ENCODE measurements at places on chromosomes 13 and 19.

- DNase-seq: no peak
These were observed 972.0 kb upstream of the PCDH20 start for GRCh38 chr13:62387647-62388046.

- DNase-seq: no peak
These were observed 1.1 kb upstream of the ZNF763 start for GRCh38 chr19:11963566-11964355.

- DNase-seq: peak; percentile 86
These were observed at the start of gene HSH2D for GRCh38 chr19:16143399-16144215. Gene HSH2D, plus strand, starts transcription at chr19:16143685. Its CDS starts 5,066 bp downstream, at chr19:16148751.

GRCh38 chr13:75352641-75353327 is 129.2 kb downstream of the TBC1D4 start:
- DNase-seq: no peak

DNA sequence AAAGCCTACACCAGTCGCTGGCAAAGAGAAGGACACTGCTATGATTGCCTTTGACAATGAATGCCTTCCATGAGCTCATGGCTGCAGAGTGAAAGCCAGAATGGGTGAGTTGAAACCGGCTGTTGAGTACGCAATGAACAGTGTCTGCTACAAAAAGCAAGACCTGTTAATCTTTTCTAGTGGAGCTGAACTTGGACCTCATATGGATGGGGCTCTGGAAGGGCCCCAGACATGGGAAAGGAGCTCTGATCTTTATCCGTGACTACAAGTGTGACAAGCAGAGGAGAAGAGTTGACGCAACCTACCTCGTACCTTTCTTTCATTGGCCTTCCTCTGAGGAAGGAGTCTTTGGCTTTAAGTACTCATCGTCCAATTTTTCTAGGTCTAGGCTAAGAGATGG is 67.1 kb upstream of the TSC22D1 start:
- no peak for DNase-seq

DNA sequence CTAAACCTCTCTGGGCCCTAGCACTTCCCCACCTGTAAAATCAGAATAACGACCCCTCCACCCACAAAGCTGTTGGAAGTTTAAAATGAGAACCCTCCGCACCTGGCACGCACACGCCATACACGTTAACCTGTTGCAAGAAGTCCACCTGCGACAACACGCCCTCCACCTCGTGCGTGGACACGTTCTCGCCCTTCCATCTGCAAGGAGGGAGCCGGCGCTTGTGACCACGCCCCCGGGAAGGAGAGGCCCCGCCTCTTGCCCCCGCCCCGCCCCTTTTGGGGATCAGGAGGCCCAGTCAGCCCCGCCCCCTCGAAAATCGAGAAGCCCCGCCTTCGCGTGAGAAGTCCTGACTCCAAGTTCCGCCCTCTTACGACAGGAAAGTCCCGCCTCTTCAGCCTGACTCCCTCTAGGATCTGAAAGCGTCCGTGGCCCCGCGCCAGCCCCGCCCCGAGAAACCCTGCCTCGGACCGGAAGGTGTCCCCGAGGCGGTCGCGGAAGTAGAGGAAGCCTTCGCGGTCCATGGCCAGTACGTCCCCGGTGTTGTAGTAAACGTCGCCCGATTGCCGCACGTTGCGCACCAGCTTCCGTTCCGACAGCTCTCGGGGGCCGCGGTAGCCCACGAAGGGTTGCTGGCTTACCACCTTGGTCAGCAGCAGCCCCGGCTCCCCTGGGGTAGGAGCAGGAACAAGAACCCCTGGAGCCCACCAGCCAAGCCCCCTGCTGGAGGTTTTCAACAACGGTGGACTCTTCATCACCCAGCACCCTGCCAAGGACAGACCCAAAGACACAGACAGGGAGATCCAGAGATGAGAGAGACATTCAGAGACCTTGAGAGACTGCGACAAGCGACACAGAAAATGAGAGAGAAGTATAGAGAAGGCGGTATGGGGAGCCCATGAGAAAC is 12.5 kb downstream of the SLC27A5 start:
- peak; percentile 98 for DNase-seq

DNA sequence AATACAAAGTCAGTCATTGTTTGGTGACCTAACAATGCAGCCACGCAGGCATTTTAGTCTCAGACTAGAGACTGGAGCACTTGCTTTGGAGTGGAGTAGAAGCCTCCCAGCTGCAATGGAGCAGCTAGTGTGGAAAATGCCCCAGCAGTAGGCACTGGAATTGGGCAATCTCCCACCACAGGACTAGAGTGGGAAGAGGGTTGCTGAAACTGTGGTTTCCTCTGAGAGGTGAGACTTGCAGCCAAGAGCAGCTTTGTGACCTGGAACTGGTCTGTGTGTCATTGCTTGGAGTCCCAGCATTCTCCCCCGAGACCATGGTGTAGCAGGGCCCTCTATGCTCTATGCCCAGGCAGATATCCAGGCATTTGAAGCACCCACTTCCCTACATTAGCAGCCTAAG is 556.3 kb downstream of the UQCRFS1 start:
- no peak for DNase-seq

DNA sequence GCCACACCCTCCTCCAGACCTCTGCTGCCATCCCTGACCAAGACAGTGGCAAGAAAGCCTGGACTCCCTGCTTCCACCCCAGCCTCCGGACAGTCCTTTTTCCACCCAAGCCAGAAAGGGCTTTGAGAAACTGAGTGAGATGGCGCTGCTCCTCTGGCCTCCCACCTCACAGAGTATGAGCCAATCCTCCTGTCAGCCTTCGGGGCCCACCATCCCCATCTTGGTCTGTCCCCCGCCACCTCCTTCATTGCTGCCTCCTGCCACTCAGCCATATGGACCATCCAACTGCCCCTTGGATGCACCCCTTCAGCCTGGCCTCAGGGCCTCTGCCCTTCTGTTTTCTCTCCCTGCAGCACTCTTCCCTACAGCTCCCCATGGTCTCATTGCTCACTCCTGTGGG is 125.7 kb downstream of the CRYL1 start:
- no peak for DNase-seq
